ENCODE measurements at places on chromosomes 12 and 14. TPM values are rescaled to one million over a fixed set of nuclear protein-coding genes. Genes with fewer than 3 reads are reported as not detected.

Gene DAO
- polyA plus RNA-seq, result not detected

Gene PLEKHG3
- polyA plus RNA-seq, result 9.5 TPM

Gene CHGA
- 1,038 TPM for polyA plus RNA-seq

Gene PGF
- polyA plus RNA-seq, result 1.7 TPM

Gene FANCM
- 5.7 TPM for polyA plus RNA-seq

Gene RND1
- polyA plus RNA-seq, result 0.72 TPM

Gene KRT77
- polyA plus RNA-seq, result not detected

Gene TIGAR
- 5.1 TPM for polyA plus RNA-seq

Gene CACNA1C
- polyA plus RNA-seq, result 2.0 TPM

Gene KRT72
- not detected for polyA plus RNA-seq

Gene SLC38A4
- polyA plus RNA-seq, result 0.40 TPM

Gene CLEC1B
- polyA plus RNA-seq, result 0.34 TPM

Gene LRCOL1
- polyA plus RNA-seq, result 1.2 TPM

Gene KRT75
- polyA plus RNA-seq, result not detected

Gene TCL1B
- not detected for polyA plus RNA-seq

Gene WDHD1
- polyA plus RNA-seq, result 3.7 TPM

Gene KCNH3
- 0.07 TPM for polyA plus RNA-seq

Gene KLRC3
- not detected for polyA plus RNA-seq

Gene PPFIA2
- polyA plus RNA-seq, result 16.4 TPM

Gene GUCY2C
- not detected for polyA plus RNA-seq

Gene SMAGP
- polyA plus RNA-seq, result 10.9 TPM

Gene FGD6
- polyA plus RNA-seq, result 2.3 TPM

Gene KLHDC1
- 3.1 TPM for polyA plus RNA-seq

Gene TOMM20L
- polyA plus RNA-seq, result not detected

Gene SRRM4
- polyA plus RNA-seq, result 0.67 TPM

Gene KCNH5
- polyA plus RNA-seq, result 0.48 TPM

Gene RASAL1
- polyA plus RNA-seq, result 38.9 TPM

Gene FAM90A1
- polyA plus RNA-seq, result 0.48 TPM

Gene ETV6
- polyA plus RNA-seq, result 10.8 TPM

Gene CABP1
- 2.9 TPM for polyA plus RNA-seq

Gene IGF1
- polyA plus RNA-seq, result 7.7 TPM

Gene GLS2
- polyA plus RNA-seq, result 5.3 TPM

Gene CLEC4C
- not detected for polyA plus RNA-seq

Gene NTN4
- polyA plus RNA-seq, result 10.1 TPM

Gene PTPN6
- 127 TPM for polyA plus RNA-seq

Gene CFAP251
- polyA plus RNA-seq, result 0.92 TPM

Gene SIX1
- polyA plus RNA-seq, result 0.24 TPM

Gene ST8SIA1
- 11.7 TPM for polyA plus RNA-seq

Gene CAPZA3
- not detected for polyA plus RNA-seq

Gene SMCO2
- polyA plus RNA-seq, result 0.88 TPM

Gene CCDC197
- not detected for polyA plus RNA-seq

Gene LIN7A
- 4.7 TPM for polyA plus RNA-seq

Gene TMCC3
- polyA plus RNA-seq, result 2.2 TPM

Gene KCNC2
- polyA plus RNA-seq, result not detected

Gene LMNTD1
- not detected for polyA plus RNA-seq

Gene DIO2
- polyA plus RNA-seq, result 0.77 TPM

Gene SERPINA3
- polyA plus RNA-seq, result 10.6 TPM

Gene PIP4K2C
- polyA plus RNA-seq, result 8.1 TPM

Gene HOXC13
- not detected for polyA plus RNA-seq

Gene DCAF4
- 10.3 TPM for polyA plus RNA-seq

Gene PYGL
- 26.9 TPM for polyA plus RNA-seq

Gene OVCH1
- 0.16 TPM for polyA plus RNA-seq

Gene KRT2
- polyA plus RNA-seq, result 0.16 TPM

Gene METTL3
- polyA plus RNA-seq, result 75.5 TPM

Gene TAS2R42
- polyA plus RNA-seq, result not detected

Data from adrenal gland (tissue), 19 donors.